ENCODE measurements at places on chromosomes 1 and 21. TPM values are rescaled to one million over a fixed set of nuclear protein-coding genes. Genes with fewer than 3 reads are reported as not detected.

GRCh38 chr1:22805672-22806038, 95.0 kb downstream of the EPHB2 start:
- no peaks in the 10 kb centered on the region for H3K4me1 ChIP-seq
- no peak for DNase-seq
- H3K27ac ChIP-seq = no peak overlapping the region
- H3K27me3 ChIP-seq = no peaks in the 10 kb centered on the region

- no peak overlapping the region for H3K4me3 ChIP-seq
- no peaks in the 10 kb centered on the region for H3K27me3 ChIP-seq
- no peak for DNase-seq
- no peak overlapping the region for H3K27ac ChIP-seq
- H3K4me1 ChIP-seq = no peaks in the 10 kb centered on the region
- H3K36me3 ChIP-seq = peaks cover 13% of the 10 kb centered on the region
These were observed 21.2 kb upstream of the ADAM30 start for GRCh38 chr1:119917304-119918055.

- H3K4me1 ChIP-seq = no peaks in the 10 kb centered on the region
- no peaks in the 10 kb centered on the region for H3K36me3 ChIP-seq
- H3K4me3 ChIP-seq = no peak overlapping the region
- H3K27ac ChIP-seq = no peak overlapping the region
- DNase-seq = no peak
These were observed 49.1 kb downstream of the ELK4 start for GRCh38 chr1:205582471-205583291.

DNA sequence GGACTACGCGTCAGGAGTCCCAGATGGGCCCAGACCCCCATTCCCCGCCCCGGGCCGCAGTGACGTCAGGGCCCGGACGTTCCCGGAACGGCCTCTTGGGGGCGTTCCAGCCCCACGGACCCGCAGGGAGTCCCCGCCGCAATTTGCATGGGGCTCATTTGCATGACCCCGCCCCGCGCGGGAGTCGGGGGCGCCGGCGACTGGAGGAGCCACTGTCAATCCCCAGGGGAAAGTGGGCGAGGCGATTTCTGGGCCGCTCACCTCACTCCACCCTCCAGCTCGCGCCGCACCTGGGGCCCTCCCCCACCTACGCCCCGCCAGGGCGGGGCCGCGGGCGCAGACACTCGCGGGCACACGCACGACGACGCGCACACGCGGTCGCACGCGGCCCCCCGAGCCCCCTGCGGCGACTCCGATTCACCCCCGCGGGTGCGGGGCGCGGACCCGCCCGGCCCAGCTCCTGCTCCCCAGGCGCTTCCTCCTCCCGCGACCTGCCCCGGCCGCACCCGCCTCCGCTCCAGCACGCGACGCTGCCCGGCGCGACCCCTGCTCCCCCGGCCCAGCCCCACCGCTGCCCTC, 13.2 kb downstream of the AGRN start:
- H3K36me3 ChIP-seq = no peaks in the 10 kb centered on the region
- peaks cover 21% of the 10 kb centered on the region for H3K27me3 ChIP-seq
- DNase-seq = peak; percentile 86
- peaks cover 9% of the 10 kb centered on the region for H3K4me1 ChIP-seq
- no peak overlapping the region for H3K27ac ChIP-seq
- no peak overlapping the region for H3K4me3 ChIP-seq

DNA sequence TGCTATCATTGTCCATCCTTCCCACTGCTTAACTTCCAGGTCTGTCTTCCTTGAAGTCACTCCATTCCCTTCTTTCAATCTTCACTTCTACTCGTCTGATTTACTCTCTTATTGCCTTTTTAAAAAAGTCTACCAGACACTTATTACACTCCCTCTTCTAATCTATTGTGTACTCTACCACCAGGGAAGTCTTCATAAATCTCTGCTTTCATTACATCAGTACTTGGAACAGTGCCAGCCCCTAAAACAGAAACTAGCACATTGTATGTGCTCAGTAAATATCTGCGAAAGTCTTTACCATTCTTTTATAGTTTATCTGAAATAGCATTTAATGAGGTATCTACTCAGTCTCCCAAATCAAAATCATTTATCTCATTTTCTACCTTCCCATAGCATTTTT, 236.4 kb downstream of the USH2A start:
- no peaks in the 10 kb centered on the region for H3K27me3 ChIP-seq
- DNase-seq = no peak
- H3K36me3 ChIP-seq = no peaks in the 10 kb centered on the region
- no peak overlapping the region for H3K27ac ChIP-seq
- no peak overlapping the region for H3K4me3 ChIP-seq
- no peaks in the 10 kb centered on the region for H3K4me1 ChIP-seq

DNA sequence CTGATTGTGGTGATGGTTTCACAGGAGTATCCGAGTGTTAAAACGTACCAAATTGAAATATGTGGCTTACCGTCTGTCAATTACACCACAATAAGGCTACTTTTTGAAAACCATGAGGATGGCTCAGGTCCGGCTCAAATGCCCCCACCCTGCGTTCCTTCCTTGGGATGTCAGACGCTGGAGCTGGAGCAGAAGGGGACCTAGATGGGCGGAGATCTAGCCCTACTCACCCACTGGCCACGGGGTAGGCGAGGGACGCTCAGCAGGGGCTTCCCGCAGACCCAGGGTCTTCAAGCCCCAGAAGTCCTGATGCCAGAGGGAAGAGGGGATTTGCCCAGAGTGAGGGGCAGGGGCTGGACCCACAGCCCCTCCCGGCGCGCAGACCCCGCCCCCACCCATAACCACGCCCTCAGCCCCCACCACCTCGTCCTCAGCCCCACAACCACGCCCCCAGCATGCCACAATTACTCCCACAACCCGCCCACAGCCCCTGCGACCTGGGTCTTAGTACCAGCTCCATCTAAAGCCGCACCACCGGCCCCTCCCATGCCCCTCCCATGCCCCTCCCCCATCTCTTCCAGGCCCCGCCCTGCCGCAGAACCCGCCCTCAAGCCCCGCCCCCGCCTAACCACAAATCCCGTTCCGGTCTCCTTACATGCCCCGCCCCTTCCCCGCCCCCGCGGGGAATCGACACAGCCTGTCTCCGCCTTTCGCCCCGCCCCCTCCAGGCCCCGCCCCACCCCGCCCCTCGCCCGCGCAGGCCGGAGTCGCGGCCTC, at the start of gene LRRC3:
Gene LRRC3 (plus strand): TSS at position 764 of the 777 bp plus-strand sequence. CDS start 1,135 bp downstream, outside the sequence.
- H3K27me3 ChIP-seq = no peaks in the 10 kb centered on the region
- H3K27ac ChIP-seq = no peak within 1 kb of the TSS
- peaks cover 11% of the 10 kb centered on the region for H3K4me1 ChIP-seq
- no peaks in the 10 kb centered on the region for H3K36me3 ChIP-seq
- H3K4me3 ChIP-seq = peak within 1 kb of the TSS; percentile 64
- DNase-seq = peak; percentile 72

- no peak overlapping the region for H3K4me3 ChIP-seq
- H3K36me3 ChIP-seq = no peaks in the 10 kb centered on the region
- no peak for DNase-seq
These were observed 60.9 kb upstream of the C1orf105 start for GRCh38 chr1:172359491-172359999.

GRCh38 chr1:10793129-10793651, 3.3 kb downstream of the CASZ1 start:
- H3K36me3 ChIP-seq = no peaks in the 10 kb centered on the region
- DNase-seq = no peak
- peaks cover 23% of the 10 kb centered on the region for H3K27me3 ChIP-seq
- H3K4me1 ChIP-seq = no peaks in the 10 kb centered on the region
- no peak overlapping the region for H3K4me3 ChIP-seq

- peak overlapping the region; percentile 78 for H3K27ac ChIP-seq
- peaks cover 35% of the 10 kb centered on the region for H3K4me1 ChIP-seq
- H3K36me3 ChIP-seq = peaks cover 13% of the 10 kb centered on the region
- H3K4me3 ChIP-seq = peak overlapping the region; percentile 88
These were observed 966 bp downstream of the TFB2M start for GRCh38 chr1:246564839-246565750.

DNA sequence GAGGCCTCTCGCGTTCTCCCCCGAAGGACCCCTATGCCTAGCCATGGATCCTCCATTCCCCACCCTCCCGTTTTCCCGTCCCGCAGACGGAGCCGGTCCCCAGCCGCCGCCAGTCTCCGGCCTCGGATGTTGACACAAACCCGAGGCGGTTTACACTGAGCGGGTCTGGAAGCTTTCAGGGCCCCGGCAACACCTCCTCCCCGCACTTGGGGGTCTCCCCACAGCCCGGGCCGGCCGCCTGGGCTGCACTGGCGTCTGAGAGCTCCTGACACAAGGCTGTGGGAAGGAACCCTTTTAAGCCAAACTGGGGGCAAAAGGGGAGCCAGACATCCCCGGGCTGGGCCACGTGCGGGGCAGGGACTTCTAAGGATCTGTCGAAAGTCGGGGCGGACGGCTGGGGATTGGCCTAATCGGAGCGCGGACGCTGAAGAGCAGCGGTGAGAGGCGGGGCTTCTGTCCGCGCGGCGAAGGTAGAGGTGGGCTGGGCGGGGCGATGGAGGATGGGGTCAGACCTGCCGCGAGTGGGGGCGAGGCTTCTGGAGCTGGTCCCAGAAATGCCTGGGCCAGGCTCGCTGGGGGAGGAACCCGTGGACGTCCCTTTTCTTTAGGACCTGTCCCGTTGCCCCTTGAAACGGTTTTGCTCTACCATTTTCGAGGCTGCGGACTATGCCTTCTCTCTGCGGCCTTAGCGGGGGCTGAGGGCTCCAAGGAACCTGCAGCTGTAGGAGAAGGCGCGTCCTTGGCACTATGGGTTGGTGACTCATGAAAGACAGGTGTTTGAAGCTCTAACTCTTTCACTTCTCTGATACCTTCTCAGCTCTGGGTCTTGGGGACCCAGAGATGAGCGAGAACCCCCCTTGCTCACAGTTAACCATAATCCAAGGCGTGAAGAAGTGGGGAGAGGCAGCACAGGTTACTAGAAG, 1.2 kb upstream of the HPCAL4 start:
- peak; percentile 61 for DNase-seq
- H3K27me3 ChIP-seq = peaks cover 17% of the 10 kb centered on the region
- H3K36me3 ChIP-seq = no peaks in the 10 kb centered on the region
- peaks cover 18% of the 10 kb centered on the region for H3K4me1 ChIP-seq

DNA sequence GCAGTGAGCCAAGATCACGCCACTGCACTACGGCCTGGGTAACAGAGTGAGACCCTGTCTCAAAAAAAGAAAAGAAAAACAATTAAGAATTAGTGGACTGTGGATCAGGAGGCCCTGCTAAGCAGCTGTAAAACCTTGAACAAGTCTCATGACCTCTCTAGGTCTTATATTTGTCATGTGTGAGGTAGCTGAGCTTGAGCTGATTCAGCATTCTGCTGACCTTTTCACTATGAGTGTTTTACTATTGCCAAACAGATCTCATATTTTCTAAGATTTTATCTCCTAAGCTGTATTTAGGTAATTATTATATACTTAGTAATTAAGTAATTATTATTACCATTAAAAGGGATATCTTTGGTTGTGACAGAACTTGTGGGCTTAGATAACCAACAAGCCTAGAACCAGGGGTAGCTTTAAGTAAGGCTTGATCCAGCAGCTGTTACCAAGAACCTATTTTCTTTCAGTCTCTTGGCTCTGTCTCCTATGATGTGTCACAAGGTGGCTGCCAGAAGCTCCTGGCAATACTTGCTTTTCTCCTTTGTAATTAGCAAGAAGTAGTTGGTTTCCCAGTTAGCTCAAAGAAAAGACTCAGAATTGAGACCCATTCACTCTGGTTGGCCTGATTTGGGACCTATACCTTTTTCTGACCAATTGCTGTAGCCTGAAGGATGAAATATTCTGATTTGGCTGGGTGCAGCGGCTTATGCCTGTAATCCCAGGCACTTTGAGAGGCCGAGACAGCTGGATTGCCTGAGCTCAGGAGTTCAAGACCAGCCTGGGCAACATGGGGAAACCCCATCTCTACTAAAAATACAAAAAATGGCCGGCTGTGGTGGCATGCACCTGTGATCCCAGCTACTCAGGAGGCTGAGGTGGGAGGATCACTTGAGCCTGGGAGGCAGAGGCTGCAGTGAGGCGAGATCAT, 8.5 kb upstream of the ZC3H12A start:
- no peak overlapping the region for H3K4me3 ChIP-seq
- peaks cover 3% of the 10 kb centered on the region for H3K4me1 ChIP-seq
- no peak for DNase-seq
- H3K27me3 ChIP-seq = no peaks in the 10 kb centered on the region
- H3K27ac ChIP-seq = no peak overlapping the region

DNA sequence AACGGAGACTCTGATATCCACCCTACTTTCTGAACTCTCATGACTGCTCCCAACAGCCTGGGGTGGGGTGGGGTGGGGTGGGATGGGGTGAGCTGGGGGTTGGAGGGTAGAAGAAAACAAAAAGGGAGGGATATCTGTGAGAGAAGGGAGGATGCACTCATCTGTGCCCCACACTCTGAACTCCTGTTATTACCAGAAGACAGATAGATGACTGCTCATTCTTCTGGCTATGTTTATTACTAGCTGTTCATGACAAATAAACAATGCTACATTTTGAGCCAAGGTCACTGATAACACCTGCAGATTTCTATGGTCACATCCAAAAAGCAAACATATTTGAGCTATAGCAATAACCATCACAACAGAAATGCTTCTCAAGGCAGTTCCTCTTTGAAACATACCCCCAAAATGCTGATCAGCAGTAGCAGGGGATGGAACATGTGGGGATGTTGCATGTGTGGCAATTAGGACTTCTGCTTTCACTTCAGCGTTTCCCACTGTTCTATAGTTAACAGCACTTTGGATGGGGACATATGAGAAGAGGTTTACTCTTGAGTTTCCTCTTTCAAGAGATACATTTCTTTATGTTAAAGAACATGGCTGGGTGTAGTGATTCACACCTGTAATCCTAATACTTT, 43.3 kb downstream of the GPR3 start:
- no peaks in the 10 kb centered on the region for H3K36me3 ChIP-seq
- no peak for DNase-seq
- H3K27me3 ChIP-seq = no peaks in the 10 kb centered on the region
- H3K27ac ChIP-seq = no peak overlapping the region
- peaks cover 75% of the 10 kb centered on the region for H3K4me1 ChIP-seq

- no peaks in the 10 kb centered on the region for H3K27me3 ChIP-seq
- peaks cover 78% of the 10 kb centered on the region for H3K4me1 ChIP-seq
- DNase-seq = no peak
- H3K4me3 ChIP-seq = no peak overlapping the region
- H3K36me3 ChIP-seq = peaks cover 12% of the 10 kb centered on the region
- H3K27ac ChIP-seq = no peak overlapping the region
These were observed 33.2 kb downstream of the RCSD1 start for GRCh38 chr1:167663002-167663772.

The NR5A2 gene
- not detected for total RNA-seq

The ZSWIM5 gene
- total RNA-seq = 1.3 TPM

The PRAMEF9 gene
- total RNA-seq = not detected

The SAMD13 gene
- total RNA-seq = 0.35 TPM

Data from CD8-positive, alpha-beta memory T cell (primary cell).